ENCODE measurements at places on chromosomes 2 and 18.

DNA sequence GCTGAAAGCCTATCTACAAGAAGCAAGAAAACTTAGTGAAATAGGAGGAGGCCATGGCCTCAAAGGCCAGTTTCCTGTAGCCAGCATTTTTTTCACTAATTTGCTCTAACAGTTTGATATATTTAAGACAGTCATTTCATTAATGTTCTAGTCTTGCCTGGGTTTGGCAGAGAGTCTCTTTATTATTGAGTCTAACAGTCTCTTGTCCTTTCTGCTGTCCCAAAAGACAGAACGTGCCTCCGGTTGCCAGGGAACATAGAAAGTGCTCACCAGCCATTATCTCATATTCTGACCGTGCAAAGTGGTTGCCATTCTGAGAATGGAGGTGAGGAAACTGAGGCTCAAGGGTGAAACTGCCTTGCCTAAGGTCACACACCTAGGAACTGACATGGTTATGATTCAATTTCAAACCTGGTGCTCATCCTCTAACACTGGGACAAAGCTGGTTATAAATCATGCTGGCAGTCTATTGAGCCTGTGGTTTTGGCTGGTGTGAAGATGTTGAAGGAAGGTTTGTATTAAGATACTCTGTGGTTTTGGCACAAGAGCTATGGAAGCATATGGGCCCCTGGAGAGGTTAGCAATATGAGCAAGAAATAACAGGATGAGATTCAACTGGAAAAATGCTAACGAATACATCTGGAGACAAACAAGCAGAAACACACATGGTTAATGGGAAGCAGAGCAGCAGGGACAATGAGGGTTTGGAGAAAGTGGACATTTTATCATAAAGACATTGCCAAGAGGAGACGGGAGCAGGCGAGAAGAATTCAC, 903.3 kb upstream of the KLHL29 start:
- no peak for DNase-seq

GRCh38 chr2:147824620-147825019, 20.2 kb upstream of the ACVR2A start:
- no peak for DNase-seq

DNA sequence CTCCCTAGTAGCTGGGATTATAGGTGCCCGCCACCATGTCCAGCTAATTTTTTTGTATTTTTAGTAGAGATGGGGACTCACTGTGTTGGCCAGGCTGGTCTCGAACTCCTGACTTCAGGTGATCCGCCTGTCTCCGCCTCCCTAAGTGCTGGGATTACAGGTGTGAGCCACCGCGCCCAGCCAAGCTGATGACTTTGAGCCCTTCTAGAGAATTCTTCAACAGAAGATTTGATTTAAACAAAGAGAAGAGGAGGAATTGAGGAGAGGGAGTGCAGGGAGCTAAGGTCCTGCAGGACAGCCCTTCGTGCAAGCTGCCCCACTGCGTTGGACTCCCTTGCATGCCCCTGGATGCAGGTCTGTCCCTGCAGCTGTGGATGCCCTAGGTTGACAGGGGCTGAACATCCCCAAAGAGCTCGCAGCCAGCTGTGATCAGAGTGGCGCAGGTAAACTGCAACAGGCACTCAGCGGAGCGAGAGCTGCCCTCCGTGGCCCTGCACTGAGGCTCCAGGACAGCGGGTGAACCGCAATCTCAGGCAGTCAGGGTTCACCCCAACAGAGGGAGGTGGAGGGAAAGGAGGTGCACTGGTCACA, 13.7 kb downstream of the ADRA2B start:
- no peak for DNase-seq

- DNase-seq: no peak
Measured at GRCh38 chr18:53225567-53226325, 885.7 kb downstream of the DCC start.

- peak; percentile 24 for DNase-seq
Measured at GRCh38 chr2:9655441-9656269, 24.9 kb upstream of the YWHAQ start.

DNA sequence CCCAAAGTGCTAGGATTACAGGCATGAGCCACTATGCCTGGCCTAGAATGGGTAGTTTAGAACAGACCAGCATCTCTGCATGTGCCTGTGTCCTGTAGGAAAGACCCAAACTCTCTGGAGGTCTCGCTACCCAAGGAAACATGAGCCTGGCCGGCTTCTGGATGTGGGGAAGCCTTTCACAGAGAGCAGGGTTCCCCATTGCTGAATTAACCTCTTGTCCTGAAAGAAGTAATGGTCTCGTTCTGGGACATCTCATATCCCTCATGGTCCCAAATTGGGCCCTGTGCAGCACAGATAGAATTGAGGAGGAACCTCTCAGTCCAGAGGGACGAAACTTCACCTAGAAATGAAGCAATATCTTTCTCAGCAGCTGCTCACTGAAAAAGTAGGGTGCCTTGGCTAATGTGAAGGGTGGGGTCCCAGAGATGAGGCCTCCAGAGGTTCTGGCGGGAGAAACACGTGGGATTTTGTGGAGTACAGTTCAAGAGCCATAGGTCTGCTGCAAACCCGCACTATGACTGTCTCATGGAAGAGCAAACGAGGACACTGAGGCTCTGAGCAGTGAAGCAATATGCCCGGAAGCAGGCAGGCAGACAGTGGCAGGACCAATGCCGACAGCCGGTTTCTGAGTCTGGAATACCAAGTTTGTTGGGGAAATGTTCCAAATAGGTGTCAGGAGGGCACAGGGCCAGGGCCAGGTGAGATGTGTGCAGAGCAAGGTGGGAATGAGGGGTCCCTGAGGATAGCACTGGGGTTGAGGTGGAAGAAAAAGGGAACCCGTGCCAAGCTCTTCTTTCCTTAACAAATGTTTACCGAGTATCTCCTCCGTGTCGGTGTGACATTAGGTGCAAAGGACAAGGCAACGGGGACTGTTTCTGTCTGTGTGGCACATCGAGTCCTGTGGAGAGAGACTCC, 121.0 kb upstream of the TWIST2 start:
- DNase-seq: no peak

- no peak for DNase-seq
Measured at GRCh38 chr2:130910931-130911330, 74.2 kb downstream of the ARHGEF4 start.

DNA sequence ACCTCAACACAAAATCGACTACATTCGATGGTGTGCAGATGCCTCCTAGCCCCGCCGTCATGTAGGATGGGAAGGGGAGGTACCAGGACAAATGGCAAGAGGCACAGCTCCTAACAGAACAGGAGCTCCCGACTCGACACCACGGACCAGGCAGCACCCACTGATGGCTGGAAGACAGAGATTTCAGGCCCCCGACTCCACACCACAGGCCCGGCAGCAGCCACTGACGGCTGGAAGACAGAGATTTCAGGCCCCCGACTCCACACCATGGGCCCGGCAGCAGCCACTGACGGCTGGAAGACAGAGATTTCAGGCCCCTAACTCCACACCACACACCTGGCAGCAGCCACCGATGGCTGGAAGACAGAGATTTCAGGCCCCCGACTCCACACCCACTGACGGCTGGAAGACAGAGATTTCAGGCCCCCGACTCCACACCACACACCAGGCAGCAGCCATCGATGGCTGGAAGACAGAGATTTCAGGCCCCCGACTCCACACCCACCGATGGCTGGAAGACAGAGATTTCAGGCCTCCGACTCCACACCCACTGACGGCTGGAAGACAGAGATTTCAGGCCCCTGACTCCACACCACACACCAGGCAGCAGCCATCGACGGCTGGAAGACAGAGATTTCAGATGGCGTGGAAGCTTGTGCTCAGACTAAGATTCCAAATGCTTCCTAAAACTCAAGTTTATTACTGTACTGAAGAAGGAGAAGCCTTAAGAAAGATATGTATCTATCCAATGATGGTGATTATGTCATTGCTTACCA, 135.5 kb downstream of the EIPR1 start:
- no peak for DNase-seq

- no peak for DNase-seq
Measured at GRCh38 chr2:109133746-109134145, 4.7 kb downstream of the SH3RF3 start.

DNA sequence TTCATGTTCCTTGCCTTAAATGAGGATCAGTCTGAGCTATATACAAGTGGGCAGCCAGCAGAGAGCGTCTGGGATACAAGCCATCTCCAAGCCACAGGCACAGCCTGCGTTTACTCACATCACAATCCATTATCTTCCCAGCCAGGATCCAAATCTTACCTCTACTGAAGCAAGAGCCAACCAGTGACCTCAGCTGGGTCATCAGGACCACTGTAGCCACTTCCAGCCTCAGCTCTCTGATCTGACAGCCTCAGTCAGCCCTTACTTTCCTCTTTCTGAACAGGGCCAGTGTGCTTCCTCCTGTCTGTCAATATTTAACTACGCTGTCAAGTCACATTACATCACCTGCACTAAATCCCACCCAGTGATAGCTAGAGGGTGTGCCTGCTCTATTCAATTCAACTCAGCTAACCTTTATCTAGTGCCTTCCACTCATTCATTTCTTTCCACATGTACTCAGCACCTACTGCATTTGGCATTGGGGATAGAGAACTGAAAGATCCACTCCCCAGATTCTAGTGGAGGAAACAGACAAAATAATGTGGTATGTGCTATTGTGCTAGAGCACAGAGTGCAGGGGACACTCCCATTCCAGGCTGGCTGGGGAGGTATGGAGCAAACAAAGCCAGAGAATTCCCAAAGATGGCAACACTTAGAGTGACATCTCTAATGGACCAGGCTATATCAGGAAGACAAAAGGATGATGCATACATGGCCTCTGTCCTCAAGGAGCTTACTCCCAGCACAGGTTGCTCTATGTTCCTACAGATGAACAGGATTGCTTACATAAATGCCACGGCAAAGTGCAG, 146.5 kb downstream of the NCKAP5 start:
- DNase-seq: no peak

GRCh38 chr2:179243046-179243445, 21.6 kb downstream of the SESTD1 start:
- no peak for DNase-seq

DNA sequence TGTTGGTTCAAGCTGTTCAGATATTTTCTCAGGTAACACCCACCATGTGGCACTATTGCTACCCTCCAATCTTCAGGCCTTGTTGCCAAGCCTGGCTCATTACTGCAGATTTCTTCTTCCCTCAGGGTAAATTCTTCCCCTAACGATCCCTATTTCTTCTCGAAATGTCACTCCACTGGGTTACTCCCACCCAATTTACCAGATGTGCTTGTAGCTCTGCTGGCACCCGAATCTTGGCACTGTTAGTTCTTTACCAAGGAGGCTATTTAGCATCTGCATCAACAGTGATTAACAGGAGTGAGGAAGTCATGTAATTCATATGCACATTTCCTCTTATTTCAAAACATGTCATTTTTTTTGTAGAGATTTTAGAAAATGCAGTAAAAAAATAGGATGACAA, 217.1 kb upstream of the CYRIA start:
- DNase-seq: no peak

DNA sequence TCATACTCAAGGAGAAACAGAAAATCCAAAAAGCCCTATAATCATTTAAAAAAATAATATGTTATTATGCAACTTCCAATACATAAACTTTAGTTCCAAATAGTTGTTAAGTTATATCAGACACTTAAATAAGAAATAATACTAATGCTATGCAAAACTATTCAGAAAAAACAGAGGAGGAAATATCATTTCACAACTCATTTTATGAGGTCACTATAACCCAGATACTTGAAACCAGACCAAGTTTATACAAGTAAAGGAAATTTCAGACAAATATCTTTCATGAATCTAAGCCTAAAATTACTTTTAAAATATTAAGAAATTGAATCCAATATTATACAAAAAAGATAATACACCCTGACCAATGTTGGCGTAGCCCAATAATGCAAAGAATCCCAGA, 260.8 kb downstream of the CD226 start:
- DNase-seq: no peak

GRCh38 chr2:172223601-172224054, 120.9 kb upstream of the DLX2 start:
- DNase-seq: no peak

- no peak for DNase-seq
Measured at GRCh38 chr2:207727261-207727660, 15.8 kb downstream of the CCNYL1 start.

- DNase-seq: no peak
Measured at GRCh38 chr2:118577202-118577601, 270.2 kb downstream of the EN1 start.

DNA sequence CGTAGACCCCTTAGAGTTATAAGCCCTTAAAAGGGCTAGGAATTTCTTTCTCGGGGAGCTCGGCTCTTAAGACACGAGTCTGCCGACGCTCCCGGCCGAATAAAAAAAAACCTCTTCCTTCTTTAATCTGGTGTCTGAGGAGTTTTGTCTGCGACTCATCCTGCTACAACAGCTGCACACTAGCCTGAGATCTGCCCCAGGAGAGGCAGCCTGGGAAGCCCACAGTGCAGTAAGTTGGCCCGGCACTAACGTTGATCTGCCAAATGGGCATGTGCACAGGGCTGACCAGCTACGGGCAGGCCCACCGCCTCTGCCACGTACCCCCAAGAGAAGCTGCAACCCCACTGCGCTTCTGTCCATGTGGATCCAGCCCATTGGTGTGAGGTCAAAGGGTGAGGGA, 8.4 kb upstream of the LIMS2 start:
- no peak for DNase-seq

DNA sequence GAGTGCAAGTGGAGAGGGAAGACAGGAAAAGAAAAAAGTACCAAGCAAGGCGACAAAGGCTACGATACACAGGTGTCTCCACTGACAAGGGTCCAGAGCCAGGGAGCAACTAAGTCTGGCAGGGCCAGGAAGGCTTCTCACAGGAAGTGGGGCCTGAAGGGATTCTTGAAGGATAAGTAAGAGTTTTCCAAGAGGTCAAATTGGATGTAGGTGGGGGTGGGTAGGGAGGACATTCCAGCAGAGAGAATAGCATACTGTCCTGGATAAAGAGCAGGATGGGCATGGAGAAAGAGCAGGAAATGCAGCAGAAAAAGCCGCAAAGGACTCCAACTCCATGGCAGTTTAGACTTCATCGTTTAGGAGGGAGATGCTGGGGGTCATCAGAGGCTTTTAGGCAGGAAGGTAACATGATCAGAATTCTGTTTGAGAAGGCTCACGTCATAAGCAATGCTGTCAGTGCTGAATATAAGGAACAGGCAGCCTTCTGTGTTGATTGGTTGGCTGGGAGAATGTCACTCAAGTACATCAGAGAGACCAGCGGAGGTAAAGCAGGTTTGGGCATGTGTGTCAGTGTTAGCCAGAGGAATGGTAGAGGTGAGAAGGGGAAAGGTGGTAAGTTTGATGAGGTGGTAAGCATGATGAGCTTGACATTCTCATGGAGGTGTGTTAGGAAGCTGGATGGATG, 35.1 kb downstream of the ARHGAP25 start:
- no peak for DNase-seq

GRCh38 chr2:18630101-18630500, 40.7 kb upstream of the NT5C1B start:
- no peak for DNase-seq

DNA sequence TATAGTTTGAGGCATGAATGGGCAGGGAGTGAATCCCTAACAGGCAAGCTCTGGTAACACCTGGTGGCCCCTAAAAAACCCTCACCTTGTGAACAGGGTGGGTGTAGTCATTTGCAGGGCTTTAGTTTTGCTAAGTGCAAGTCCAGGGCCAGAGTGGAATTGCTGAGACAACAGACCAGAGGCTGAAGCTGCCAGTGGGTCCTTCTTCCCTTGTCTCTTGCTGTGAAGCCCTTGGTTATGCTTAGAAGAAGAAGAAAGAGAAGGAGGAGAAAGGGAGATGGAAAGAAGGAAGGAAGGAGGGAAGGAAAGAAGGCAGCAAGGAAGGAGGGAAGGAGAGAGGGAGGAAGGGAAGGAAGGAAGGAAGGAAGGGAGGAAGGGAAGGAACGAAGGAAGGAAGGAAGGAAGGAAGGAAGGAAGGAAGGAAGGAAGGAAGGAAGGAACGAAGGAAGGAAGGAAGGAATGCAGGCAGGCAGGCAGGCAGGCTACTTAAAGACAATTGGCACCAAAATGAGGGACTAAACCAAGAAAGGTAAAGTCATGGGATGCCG, 45.8 kb downstream of the SMAD7 start:
- no peak for DNase-seq
